ENCODE measurements at places on chromosomes 5 and 9.

DNA sequence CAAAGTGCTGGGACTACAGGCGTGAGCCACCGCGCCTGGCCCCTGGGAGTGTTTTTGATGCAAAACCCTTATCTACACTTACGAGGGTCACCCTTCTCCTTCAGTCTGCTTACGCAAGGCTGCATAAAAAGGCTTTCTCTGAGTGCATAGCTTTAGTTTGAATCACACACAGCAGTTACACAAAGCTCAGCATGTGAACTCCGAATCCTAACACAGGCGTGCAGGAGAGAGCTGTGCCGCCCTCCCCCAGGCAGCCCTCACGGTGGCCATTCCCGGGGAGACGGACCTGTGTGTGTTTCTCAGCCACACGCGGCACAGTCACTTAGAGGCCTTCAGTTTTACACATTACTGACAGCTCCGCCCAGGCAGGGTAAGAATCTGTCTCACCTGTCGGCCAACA is 26.7 kb downstream of the EXD3 start:
- peak; percentile 37 for DNase-seq

DNA sequence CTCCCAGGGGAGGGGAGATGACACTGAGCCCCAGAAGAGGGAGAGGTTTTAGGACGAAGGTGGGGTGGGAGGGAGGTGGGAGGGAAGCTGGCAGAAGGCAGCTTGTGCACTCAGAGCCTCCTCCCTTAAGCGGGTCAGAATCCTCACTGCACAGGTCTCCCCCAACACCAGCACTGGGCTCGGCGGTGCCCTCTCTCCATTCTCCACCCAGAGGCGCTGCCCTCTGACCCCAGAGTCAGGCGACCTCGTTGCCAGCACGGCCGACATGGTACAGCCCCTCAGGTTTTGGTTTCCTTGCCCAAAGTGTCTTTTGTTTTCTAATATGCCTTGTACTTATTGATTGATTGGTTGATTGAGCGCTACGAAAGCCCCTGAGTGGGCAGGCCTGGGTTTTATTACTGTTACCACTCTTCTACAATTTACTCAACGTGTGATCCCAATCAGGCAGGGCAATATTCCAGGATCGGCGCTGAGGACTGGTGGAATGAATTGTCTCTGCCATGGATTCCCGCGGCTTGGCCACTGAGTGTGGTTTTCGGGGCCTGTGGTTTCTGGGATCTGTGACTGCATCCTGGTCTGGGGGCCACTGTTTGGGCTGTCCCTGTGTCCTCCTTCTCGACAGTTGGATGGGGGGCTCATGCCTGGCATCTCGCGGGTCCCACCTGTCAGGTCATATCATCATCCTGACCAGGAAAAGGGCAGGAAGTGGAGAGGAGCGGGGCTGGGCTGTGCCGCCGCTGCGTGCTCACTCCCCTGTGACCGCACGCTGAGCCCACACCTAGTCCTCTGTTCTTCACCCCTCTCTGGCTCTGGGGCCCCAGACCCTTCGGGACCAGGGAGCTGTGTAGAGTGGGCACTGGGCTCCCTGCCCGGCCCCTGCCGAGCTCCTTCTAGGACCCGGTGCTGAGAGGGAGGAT is 9.6 kb upstream of the FCN2 start:
- DNase-seq = no peak

DNA sequence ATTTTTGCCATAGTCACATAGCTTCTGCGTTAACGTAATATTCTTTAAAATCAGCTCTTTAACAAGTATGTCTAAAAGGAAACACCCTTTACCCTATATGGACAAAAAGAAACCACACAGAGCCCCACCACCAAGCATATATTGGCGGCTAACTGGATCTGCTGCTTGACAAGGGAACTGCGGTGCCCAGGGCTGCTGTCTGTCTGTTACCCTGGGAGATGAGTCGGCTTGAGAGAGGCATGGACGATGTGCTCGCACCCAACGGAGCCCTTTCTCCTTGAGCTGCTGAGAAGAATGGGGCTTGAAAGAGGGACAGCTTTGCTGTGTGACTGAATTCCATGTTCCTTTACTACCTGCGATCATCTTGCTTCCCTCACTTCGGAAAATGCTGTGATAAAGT is 158.6 kb upstream of the SHB start:
- DNase-seq = no peak

DNA sequence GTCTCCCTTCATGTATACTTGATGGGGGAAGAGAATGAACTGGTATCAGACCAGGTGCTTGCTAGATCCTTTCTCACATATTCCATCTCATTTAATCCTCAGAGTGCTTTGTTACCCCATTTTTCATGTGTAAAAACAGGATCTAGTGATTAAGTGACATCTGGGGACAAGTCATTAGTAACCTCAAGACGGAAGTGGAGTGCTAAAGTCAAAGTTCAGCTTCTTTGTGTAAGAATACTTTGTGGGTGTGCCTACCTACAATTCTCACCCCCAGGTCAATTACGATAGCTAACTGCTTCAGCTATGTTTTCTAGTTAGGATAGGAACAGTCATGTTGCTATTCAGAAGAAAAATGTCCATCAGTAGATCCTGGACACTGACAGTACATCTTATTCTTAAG is 3.1 kb upstream of the FAM120AOS start:
- DNase-seq = no peak

GRCh38 chr5:10839916-10840599 is 79.0 kb upstream of the DAP start:
- no peak for DNase-seq

DNA sequence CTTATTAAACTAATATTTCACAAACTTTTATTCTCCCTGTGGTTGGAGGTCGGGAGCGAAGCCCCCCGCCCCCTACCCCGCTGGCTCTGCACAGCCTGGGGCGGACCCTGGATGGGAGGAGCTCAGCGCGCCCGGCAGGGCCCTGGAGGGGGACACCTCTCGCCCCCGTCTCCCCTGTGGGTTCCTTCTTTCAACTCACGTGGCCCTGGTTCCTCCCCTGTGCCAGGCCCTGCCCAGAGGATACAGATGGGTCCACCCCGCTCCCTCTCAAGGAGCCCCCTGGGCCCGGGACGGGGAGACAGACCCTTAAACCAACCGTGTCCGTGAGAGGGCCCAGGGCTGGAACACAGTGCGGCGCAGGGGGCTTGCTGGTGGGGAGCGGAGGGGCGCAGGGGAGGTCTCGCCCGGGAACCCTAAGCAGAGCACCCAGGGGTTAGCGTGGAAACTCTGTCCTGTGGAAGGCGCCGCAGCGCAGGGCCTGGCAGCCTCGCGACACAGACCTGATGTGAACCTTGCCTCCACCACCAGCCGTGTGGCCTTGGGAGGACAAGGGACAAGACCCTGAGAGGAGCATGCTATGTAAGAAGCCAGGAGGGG is 103.7 kb upstream of the MVB12B start:
- DNase-seq = no peak

DNA sequence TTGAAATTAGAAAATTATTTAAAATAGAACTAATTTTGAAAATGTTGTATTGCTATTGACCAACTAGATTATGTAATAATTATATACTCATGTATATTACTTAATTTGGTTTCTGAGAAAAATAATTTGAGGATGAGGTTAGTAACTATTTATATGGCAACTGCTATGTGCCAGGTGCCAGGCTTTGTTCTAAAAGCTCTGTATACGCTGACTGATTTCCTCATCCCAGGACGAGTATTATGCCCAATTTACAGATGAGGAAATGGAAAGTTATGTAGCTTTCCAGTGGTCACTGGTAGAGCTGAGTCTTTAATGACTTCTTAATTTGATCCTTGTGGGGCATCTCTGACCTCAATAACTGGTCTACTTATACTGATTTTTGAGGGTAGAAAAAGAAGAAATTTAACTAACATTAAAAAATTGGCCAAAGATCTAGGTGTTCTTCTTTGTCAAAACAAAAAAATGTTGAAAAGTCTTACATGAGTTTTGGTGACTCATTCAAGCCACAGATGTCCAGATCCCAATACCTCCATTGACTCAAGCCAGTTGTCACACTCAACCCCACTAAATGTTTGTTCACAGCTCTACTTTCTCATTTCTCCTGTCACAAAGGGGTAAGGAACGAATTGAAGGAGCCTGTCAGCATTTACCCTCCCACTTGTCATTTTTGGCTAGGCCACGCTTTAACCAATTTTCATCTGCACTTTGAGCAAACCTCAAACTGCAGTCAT is 228.1 kb upstream of the MEF2C start:
- peak; percentile 5 for DNase-seq

DNA sequence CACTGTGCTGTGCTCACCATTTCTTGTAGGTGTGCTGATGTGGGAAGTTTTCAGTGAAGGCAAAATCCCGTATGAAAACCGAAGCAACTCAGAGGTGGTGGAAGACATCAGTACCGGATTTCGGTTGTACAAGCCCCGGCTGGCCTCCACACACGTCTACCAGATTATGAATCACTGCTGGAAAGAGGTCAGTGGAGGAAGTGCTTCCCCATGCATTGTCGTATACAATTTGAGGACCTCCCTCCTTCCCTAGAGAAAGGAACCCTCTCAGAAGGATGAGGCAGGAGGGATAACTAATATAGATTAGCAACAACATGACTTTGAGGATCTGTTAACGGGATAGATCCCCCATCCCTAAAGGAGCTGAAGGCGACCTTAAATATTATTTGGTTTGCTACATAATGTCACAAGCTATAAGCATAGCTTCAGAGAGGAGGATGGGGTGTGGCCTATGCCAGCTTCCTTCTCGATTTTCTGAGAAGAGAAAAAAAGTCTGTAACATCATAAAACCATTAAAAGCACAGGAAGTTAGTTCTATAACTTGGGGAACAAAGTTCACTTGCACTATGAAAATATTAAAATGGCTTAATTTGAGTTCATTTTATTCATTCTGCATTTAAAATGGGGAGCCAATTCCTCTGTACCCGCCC is 17.0 kb upstream of the CYFIP2 start:
- no peak for DNase-seq

GRCh38 chr9:38171538-38171884 is 102.5 kb upstream of the SHB start:
- no peak for DNase-seq

DNA sequence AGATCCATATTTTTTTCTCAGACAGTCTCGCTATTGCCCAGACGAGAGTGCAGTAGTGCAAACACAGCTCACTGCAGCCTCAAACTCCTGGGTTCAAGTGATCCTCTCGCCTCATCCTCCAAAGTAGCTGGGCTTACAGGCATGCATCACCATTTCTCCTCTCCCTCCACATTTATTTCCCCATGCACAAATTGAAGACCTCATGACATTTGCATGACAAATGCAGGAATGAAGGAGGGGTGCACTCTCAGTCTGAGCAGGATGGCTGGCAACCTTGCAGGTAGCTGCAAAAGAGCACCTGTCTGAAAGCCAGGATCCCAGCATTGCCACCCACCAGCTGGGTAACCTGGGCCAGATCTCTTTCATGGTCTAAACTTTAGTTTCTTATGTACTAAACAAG is 111.2 kb downstream of the SH3TC2 start:
- no peak for DNase-seq

GRCh38 chr9:137639303-137640051 is 20.7 kb downstream of the EHMT1 start:
- no peak for DNase-seq

DNA sequence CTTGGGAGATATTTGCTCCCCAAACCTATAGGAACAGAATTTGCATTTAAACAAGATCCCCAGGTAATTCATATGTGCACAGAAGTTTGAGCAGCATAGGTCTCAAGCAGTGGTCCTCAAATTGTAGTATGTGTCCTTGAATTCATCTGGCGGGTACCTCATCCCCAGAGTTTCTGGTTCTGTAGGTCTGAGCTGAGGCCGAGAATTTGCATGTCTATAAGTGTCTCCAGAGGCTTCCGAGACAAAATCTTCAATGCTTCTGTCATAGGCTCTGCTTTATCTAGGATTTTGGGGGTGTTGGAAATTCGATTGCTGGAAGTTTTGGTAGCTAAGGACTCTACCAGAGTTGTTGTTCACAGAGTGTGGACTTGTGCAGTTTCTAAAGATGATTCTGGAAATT is 38.6 kb downstream of the MAT2B start:
- DNase-seq = no peak

DNA sequence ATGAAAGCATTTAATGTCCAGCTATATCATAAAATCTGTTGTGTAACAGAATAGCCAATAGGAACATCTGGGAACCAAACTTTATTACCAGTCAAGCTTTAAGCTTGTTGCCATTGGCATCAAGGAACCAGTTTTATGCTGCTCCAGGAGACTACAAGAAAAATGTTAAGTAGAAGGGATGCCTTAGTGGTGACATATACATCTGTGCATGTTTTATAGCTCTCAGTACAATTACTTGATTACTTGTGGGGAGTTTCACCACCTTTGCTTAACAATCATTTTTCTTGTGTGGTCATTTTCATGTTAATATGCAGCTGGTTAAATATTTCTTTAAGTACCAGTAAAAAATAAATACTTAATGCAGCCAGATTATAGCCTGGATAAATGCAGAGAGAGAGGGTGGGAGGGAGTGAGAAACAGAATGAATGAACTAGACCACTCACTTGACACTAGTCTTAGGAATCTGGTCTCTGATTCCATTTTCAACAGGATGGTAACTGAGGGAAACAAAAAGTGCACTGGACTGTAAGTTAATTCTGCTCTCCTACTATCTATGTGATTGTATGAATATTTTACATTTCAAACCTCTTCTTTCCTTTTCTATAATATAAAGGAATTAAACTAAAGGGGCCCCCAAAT is 35.7 kb upstream of the LURAP1L start:
- peak; percentile 72 for DNase-seq

GRCh38 chr9:31837211-31837610 is 547.2 kb upstream of the ACO1 start:
- no peak for DNase-seq

DNA sequence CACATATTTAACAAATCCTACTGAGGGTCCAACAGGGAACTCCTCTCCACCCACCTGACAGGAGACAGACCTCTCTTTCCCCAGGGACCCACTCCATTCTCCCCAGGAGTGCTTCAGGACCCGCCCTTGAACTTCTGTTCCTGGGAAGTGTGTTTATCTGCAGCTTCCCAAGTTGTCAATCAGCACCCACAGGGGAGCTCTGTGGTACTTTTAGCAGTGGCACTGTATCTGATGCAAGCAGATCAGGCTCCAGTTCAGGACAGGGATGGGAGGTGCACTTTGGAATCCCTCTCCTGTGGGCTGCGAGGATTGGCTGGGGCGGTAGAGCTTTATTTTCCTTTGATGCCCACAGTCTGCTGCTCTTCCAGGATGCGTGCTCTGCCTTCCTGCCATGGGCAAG is 8.7 kb downstream of the GALNT10 start:
- no peak for DNase-seq

DNA sequence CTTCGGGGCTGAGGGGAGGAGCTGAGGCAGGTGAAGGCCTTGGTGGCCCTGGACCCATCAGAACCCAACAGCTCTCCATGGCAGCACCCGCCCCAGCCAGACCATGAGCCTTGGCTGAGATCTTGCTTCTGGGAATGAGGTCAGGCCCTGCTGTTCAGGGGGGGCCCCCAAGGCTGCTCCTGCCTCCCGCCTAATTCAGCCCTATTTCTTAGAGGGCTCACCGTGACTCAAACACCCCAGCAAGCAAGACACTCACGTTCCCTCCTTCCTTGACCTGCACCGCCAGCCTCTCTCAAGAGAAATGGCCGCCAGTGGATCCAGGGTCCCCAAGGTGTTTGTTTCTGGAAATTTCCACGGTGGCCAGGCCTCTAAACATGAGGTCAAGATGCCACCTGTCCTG is 61.4 kb upstream of the PPP1R26 start:
- no peak for DNase-seq

GRCh38 chr5:59151162-59151889 is 568.5 kb downstream of the RAB3C start:
- DNase-seq = no peak
